ENCODE measurements at places on chromosomes 12 and 14. TPM values are rescaled to one million over a fixed set of nuclear protein-coding genes. Genes with fewer than 3 reads are reported as not detected.
A peak's percentile ranks its signal among the peaks of the same experiment; 100 is the strongest.

Gene OR6C2
- total RNA-seq, result not detected

Gene PAX9
- total RNA-seq, result not detected

Gene AKAP3
- 4.0 TPM for total RNA-seq

Gene ABCC9
- total RNA-seq, result 103 TPM

Gene KRT79
- total RNA-seq, result not detected

Gene TUNAR
- total RNA-seq, result not detected

Gene KRT8
- 184 TPM for total RNA-seq

Gene BCL2L2
- total RNA-seq, result 30.0 TPM

Gene CCDC175
- not detected for total RNA-seq

Gene RTL1
- not detected for total RNA-seq

DNA sequence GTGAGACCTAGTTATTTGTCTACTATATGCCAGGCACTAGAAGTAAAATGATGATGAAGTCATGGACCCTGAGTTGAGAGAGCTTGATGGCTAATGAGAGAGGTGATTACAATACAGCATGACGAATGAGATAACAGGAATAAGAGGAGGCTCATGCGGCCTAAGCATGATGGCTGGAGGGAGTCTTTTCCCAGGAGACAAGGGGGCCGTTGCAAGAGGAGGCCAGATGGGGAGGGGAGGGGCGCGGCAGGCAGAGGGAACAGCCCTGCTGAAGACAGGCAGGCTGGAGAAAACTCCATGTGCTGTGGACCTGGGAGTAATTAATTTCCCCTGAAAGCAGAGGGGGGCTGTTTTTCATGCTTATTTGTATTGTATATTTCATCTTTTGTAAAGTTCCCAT lies 144.7 kb upstream of the RFLNA start:
- DNase-seq, result no peak

GRCh38 chr12:22101749-22102243 lies 55.8 kb downstream of the CMAS start:
- peak; percentile 41 for DNase-seq

- no peak for DNase-seq
Observed at GRCh38 chr14:57760896-57761295, 105.0 kb downstream of the SLC35F4 start.

GRCh38 chr14:39430762-39431415 lies 1.3 kb downstream of the FBXO33 start:
- DNase-seq, result no peak

DNA sequence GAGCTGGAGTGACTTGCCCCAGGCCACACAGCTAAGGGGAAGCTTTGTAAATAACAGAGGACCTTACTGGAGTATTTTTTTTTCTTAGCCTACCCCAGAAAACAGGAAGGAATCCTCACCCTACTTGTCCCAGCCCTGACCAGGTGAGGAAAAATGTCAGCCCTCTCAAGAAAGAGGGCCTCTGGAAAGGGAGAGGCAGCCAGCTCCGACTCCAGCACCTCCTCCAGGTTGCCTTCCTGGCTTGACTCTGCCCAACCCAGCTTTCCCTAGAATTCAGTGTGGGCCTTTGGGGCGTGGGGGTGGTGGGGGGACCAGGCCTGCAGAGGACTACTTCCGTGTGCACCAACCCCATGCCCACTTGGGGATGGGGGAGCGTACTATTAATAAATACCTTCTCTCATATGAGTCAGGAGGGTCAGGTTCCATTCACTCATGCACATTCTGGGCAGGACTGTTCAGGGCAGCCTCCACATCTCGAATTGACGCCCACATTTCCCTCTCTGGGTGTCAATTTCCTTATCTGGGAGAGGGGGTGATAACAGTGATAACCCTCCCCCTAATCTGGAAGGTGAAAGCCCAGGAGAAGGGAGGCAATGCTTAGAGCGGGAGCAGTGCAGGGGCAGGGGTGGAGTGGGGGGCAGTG lies 5.2 kb downstream of the RHOF start:
- DNase-seq, result no peak

DNA sequence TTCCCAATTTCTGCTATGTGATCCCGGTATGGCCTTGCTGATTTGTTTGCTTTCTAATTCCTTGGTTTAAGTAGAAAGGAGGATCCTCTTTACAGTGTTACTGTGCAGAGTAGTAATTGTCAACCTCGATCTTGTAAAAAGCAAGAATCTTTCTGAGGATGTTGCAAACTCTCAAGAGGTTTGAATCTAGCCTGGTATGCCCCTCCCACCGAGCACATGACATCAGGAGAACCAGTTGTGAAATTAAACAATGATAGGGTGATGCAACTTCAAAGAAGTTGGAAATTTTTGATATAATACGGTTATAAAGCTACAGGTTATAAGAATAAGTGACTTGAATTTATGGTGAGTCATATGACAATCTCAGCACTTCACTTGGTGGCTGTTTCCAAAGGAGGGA lies 35.0 kb upstream of the FUT8 start:
- DNase-seq, result no peak

DNA sequence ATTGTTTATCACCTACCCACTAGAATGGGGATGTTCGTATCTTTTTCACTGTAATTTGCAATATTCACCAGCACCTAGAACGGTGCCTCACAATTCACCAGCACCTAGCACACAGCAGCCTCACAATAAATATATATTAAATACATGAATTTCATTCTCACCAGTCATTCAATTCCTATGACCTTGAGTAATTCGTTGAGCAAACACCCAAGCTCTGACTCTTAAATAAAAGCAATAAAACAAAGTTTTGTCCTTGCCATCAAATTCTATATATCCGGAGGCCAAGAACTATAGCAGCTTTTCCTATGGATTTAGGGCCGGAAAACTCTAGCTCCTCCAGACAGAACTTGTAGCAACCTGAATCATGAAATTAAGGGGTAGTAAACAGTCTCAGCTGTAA lies 981 bp downstream of the VTI1B start:
- DNase-seq, result no peak

DNA sequence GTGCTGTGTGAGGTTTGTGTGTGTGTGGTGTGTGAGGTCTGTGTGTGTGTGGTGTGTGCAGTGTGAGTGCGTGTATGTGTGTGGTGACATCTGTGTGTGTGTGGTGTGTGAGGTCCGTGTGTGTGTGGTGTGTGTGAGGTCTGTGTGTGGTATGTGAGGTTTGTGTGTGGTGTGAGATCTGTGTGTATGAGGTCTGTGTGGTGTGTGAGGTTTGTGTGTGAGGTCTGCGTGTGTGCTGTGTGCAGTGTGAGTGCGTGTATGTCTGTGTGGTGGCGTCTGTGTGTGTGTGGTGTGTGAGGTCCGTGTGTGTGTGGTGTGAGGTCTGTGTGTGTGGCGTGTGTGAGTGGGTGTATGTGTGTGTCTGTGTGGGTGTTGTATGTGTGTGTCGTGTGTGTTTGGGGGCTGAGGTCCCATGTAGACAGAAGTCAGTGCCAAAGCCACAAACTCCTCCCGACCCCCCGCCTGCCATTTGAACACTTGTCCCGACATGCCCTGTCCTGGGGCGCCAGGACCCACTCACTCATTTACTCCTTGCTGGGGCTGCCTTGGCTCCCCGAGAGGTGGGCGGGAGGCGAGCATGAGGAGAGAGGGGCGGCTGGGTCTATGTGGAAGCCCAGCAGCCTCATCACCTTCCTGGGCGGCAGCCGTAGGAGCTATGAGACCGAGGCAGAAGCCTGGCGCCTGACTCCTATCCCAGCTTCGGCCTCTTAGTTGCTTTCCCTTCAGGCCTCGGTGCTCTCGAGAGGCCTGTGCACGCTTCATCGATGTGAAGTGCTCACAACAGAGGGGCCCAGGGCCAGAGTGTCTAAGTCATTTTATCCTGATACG lies 20.5 kb downstream of the RILPL1 start:
- no peak for DNase-seq

DNA sequence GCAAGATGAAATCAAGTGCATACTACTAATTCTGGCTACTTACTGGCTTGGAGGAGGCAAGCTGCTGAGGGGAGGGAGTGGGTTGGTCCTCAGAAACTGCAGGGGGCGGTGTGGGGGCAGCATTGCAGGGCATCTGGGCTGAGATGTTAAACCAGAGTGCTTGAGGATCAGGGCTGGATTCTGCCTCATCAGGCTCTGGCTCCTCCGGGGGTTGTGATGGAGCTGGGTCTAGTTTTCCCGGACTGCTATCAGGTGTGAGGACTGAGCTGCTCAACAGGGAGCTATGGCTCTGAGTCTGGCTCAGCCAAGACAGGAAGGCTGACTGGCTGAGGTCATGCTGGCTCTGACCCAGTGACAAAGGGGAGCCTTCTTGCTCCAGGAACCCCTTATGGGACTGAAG lies 28.6 kb downstream of the BAZ2A start:
- peak; percentile 23 for DNase-seq

DNA sequence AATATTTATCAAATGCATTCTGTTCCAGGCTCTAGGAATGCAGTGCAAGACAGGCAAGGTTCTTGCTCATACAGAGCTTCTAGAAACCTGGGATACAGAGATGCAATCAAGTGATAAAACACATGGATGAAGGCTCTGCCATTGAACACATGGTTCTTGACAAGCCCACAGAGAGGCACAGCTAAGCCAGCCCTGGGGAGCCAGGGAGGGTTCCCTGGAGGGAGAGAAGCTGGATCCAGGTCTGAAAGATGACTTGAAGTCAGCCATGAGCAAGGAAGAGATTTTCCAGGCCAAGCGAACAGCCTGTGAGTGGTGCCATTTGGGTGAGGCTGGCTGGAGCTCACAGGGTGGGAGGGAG lies 66.2 kb downstream of the IRF2BPL start:
- no peak for DNase-seq

DNA sequence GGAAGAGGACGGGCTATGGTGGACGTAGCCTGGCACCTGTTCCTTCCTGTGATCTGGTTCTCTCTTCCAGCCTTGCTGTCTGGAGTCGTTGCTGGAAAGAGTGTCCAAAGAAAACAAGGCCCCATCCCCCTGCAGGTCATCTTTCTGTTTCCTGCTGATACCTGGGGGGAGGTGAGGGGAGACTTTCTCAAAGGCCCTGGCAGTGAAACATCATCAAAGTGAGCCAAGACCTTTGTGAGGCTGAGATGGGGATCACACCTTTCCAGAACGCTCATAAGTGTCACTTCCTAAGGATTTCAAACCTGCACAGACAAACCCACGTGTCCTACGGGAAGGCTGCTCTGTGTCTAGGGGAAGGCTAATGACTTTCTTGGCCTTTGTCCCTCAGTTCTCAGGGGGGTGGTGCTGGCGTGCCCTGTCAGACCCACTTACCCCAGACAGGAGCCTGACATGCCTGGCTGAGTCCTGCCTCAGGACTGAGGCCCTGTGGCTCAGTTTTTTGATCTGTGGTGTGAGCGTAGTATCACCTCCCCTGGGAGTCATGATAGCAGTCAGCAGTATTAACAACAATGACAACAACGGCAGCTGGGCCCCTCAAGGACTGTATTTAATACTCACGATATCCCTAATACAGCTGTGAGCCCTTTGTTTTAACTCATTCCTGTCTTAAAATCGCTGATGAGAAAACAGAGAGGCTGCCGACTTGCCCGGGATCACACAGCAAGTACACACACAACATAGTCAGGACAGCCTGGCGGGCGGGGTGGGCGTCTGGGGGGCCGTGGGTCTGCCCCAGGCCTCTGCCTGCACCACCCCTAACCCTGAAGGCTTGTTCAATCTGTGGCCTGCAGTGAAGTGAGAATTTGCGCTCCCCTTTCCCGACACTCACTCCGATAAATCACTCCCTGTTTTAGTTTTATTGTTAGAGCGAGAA lies 235.2 kb downstream of the SLC41A2 start:
- DNase-seq, result peak; percentile 15

- DNase-seq, result no peak
Observed at GRCh38 chr12:48063530-48063929, 42.3 kb downstream of the SENP1 start.

GRCh38 chr12:7154901-7155470 lies 24.8 kb downstream of the CLSTN3 start:
- no peak for DNase-seq

GRCh38 chr14:21098892-21099595 lies 589 bp upstream of the ZNF219 start:
- DNase-seq, result no peak

DNA sequence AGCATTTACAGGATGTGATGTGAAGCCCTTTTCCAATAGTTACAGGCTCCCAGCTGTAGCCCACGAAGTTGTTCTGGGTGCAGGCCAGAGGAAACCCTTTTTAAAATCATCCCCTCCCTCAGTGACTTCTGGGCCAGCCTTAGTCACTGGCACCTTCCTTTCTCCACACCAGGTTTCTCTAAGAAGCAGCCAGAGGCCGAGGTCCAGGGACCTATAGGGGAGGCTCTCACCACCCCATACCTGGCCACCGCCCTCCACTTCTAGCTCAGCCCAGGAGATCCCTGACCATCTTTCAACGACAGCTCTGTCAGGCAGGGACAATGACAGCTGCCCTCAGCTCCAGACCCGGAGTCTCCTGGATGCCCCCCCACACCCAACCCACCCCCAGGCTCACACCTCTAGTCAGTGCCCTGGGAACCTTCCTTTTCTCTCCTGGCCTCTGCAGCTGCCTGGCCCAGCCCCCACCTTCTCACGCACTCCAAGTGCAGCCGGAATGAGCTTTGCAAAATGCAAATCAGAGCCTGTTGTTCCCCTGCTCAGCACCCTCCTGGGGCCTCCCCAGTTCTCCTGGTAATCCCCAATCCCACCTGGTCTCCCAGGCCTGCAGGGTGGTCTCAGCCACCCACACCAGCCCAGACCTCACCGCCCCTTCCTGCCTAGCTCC lies 46.7 kb downstream of the TESC start:
- DNase-seq, result no peak

DNA sequence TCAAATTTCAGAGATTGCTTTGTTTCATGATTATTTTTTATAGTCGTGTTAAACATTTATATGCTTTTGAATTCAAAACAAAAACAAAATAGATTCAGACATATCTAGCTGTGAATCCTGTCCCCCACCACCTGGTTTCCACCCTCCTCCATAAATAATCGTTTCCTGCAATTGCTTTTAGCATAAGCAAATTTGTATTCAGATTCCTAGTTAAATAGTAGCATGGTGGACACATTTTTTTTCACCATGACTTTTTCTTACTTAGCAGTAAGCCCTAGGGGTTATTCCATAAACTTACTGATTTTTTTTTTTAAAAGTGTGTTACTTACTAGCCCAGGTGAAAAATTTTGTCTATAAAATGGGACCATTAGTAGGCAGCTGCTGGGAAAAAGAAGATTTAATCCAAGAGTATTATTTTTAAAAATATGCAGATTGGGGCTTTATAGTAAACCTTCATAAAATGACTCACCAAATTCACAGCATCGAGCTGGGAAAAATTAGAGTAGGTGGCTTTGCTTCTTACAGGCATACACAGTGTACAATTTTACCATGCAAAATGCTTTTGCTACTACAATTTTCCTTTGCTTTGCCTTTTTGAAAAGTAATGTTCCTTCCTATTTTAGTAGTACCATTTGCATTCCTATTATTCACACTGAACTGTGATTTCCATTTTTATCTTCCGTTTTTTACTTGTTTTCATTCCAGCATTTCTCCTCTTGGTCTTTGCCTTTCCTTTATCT lies 117.8 kb downstream of the BTG1 start:
- DNase-seq, result no peak

GRCh38 chr12:22800332-22800731 lies 175.4 kb downstream of the ETNK1 start:
- DNase-seq, result no peak

GRCh38 chr12:54595471-54595870 lies 7.0 kb upstream of the PPP1R1A start:
- DNase-seq, result no peak

- DNase-seq, result no peak
Observed at GRCh38 chr12:75190846-75191245, 18.8 kb downstream of the KCNC2 start.
